NCI-H460 (cell line): ENCODE measurements at places on chromosomes 11 and 22. TPM values are rescaled to one million over a fixed set of nuclear protein-coding genes. Genes with fewer than 3 reads are reported as not detected.

DNA sequence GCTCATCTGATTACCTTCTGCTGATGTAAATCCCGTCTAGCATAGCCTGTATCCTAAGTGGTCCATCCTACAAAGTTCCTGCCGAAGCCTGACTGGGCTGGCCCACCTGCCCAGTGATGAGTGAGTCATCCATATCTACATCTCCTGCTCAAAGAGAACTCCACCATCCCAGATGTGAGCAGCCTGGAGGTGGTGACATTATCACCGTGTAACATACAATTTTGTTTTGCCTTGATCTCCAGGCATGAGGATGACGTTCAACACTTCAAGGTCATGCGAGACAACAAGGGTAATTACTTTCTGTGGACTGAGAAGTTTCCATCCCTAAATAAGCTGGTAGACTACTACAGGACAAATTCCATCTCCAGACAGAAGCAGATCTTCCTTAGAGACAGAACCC is 5.6 kb downstream of the TMA7B start:
- no peak for DNase-seq

DNA sequence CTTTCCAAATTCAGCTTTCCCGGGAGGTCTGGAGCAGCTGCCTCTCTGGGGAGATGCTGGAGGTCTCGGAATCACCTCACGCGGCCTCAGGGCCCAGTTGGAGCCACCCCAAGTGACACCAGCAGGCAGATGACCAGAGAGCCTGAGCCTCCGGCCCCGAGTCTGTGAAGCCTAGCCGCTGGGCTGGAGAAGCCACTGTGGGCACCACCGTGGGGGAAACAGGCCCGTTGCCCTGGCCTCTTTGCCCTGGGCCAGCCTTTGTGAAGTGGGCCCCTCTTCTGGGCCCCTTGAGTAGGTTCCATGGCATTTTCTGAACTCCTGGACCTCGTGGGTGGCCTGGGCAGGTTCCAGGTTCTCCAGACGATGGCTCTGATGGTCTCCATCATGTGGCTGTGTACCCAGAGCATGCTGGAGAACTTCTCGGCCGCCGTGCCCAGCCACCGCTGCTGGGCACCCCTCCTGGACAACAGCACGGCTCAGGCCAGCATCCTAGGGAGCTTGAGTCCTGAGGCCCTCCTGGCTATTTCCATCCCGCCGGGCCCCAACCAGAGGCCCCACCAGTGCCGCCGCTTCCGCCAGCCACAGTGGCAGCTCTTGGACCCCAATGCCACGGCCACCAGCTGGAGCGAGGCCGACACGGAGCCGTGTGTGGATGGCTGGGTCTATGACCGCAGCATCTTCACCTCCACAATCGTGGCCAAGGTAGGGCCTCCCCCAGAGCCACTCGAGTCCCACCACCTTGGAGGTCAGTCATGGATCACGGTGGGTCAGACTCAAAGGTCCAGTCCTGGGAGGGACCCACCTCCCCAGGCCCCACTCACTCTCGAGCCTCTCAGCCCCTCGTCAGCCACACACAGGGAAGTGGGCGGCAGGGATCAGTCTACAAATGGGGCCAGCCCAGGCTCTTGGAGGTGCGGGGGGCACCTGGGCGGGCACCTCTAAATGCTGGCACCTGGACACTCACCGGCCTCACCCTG is 525 bp downstream of the SLC22A12 start:
- no peak for DNase-seq

GRCh38 chr11:1740786-1741530 is 9.4 kb downstream of the IFITM10 start:
- no peak for DNase-seq

GRCh38 chr22:29704528-29705285 is 15.1 kb upstream of the CABP7 start:
- DNase-seq: no peak

DNA sequence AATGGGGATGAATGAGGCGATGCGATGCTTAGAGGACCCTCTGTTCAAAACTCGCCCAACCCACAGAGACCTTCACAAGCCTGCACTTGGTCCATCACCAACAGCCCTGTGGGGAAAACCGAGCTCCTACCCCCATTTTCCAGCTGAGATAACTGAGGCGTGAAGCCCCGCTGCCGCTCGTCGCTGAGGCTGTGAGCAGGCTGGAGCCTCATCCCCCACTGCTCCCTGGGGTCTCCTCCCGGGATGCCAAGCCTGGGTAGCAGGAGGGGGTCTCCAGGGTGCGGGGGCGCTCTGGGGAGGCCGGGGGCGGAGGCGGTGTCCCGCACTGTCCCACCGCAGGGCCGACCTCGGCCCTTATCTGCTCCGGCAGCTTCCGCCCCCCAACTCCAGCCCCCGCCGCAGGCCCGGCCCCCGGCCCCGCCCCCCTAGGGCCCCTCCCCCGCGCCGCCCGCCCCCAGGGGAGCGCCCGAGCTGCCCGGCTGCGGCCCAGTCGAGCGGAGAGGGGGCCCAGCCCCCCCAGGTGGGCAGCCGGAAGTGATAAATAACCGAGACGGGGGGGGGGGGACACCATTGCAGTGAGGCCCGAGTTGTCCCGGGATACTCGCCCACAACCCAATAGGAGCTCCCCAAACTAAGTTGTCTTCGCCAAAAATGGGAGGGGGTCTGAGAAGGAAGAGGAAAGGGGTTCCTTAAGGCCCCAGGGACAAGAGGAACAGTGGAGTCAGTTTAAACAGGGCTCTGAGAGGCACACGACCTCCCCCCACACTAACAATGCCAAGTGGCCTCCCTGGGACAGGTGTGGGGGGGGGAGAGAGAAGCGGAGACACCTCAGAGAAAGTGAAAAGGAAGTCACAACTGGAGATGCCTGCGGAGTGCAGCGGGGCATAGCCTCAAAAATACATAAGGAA is 8.3 kb upstream of the SLC39A13 start:
- no peak for DNase-seq

The IRAG1 gene
- not detected in 2 replicates for total RNA-seq
